AG20443 (cell line): ENCODE measurements at places on chromosomes 3 and 15.
A peak's percentile ranks its signal among the peaks of the same experiment; 100 is the strongest.

DNA sequence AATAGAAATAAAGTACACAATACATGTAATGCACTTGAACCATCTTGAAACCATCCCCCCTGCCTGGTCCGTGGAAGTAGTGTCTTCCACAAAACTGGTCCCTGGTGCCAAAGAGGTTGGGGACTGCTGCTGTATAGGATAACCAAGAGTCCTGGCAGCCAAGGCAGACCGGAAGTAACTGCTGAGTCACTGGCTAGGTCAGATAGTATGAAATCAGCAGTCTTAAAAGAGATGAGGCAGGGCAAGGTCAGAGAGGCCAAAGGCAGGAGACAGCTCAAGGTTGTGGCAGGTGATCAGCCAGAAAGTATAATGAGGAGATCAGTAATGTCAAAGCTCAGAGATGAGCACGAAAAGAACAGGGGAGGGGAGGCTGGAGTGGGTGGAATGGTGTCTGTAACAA, 60.2 kb downstream of the MAP3K13 start:
- DNase-seq: peak; percentile 18

GRCh38 chr3:86481031-86481430, 509.9 kb downstream of the VGLL3 start:
- no peak for DNase-seq

- DNase-seq: no peak
These were observed 250.9 kb downstream of the EPHA3 start for GRCh38 chr3:89358281-89358680.

- no peak for DNase-seq
These were observed 62.4 kb downstream of the ADAMTS9 start for GRCh38 chr3:64625381-64625780.

- no peak for DNase-seq
These were observed 7.3 kb downstream of the SST start for GRCh38 chr3:187662848-187663409.

DNA sequence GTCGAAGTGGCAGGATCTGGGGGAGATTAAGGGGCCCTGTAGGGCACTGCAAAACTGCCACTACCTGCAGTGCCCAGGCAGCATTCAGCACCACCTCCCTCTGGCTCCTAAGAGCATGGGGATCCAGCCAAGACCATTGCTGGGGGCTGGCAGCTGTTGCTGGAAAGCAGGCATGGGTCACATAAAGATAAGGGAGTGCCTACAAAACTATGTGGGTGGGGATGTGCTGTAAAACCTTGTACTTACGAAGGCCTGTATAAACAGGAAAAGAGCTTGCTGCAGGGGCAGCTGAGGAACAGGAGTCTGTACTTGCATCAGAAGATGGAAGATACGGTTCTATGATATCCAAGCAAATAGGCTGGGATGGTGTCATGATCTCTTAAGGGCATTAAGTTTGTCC, 27.1 kb downstream of the IL20RB start:
- DNase-seq: peak; percentile 17

- no peak for DNase-seq
These were observed 19.0 kb upstream of the HTR3E start for GRCh38 chr3:184077881-184078280.

DNA sequence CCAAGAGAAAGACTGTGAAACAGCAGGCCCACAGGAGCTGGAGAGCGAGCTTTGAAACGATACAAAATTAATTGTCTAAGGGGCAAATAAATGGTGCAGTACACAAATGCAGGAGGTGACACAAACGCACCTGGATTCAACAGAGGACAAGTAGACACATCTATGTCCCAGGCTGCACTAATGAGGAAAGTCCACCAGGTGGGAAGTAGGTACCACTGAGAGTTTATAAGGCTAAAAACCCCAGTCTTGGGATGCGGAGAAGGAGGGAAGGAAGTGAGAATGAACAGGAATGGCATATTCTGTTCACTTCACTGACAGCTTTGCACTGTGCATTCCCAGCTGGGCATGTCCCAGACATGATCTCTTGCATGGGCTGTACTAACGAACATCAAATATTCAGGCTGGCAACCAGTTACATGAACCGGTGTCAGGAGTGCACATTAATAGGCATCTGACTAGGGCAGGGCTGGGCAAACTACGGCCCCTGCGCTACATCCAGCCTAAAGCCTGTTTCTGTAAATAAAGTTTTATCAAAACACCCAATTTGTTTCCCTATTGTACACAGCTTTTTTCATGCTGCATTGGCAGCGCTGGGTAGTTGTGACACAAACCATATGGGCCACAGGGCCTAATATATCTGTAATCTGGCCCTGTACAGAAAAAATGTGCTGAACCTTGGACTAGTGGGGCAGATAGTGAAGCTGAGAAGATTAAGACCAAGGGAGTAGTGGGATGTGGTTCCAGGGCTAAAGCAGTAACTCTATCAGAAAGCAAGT, 107.0 kb downstream of the IGF2BP2 start:
- no peak for DNase-seq

DNA sequence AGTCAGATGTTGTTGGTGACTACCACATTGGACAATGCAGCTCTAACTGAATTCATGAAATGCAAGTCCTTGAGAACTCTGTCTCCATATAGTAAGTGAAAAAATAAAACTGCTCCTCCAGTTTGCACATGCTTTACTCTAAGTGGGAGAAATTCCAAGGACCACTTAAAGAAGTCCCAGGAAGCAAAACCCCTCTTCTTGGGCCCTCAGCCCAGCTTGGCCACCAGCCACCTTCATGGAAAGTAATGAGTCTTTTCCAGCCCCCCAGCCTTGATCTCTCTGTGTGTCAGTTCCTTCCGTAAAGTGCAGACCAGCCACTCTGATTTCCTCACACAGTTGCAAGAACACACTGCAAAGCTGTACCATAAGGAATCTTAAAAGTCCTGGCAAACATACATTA, 34.5 kb downstream of the DAPK2 start:
- no peak for DNase-seq

DNA sequence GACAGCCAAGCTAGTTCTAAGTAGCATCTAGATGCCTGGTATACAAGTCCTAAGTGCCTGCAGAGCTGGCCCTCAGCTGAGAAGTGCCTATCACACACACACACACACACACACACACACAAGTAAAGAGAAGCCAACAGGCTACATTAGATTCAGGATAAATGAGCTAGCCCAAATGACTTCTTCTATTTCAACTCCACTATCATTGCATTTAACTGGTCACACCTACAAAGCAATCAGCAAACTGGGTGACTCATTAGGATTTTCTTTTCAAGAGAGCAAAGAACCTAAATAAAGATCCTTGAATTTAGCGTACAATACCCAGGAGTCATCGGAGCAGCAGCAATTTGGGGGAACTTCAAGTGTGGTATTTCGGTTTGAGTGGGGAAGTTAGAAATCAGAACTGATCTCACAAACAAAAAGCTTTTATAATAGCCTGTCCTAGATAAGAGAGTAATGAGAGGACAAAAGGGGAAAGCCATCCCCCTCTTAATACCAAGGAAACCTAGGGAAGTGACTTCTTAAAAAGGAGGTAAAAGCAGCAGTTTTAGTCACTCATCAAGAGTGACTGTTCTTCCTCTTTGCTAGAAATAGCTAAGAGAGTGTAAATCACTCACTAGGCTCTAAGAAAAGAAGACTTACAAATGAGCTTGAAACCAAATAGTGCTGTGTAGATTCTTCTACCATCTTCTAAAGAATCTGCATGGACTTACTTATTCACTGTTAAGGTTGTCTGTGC, 112.7 kb downstream of the TNIK start:
- no peak for DNase-seq

DNA sequence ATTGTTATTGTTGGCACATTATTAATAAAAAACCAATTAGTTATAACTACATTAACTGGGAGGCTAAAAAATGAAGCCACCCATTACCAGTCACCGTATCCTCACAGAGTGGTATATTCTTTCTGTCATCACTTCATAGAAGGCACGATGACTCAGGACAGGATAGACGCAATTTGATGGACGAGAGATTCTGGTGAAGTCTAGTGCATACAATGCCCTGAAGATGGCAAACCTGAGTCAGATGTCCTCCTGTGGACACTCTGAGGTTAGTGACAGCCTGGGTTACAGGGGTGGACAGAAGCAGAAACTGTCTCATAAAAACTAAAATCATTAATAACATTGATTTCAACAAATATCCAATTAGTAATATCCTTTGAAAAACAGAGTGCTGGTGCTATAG, 150.3 kb downstream of the SLC9A9 start:
- no peak for DNase-seq

- no peak for DNase-seq
These were observed 65.5 kb upstream of the NPHP3 start for GRCh38 chr3:132787616-132788300.

- DNase-seq: peak; percentile 20
These were observed 942.0 kb downstream of the SQOR start for GRCh38 chr15:46576646-46577395.

DNA sequence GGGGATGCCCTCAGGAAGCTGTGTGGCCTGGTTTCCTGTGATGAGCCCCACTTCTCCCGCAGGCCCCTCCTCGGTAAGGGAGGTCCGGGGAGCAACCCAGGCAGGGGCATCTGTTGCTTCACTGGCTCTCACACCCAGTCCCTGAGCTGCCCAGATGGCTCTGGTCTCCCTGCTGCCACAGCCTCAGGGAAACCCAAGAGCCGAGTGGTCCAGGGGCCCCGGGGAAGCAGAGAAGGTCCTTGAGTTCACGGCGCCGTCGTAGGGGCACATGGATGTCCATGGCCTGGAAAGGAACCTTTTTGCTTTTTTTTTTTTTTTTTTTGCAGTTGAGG, 13.3 kb upstream of the LRRC15 start:
- no peak for DNase-seq

- DNase-seq: no peak
These were observed 56.0 kb downstream of the ADAMTS17 start for GRCh38 chr15:100285641-100286295.

GRCh38 chr3:13654330-13655060, 105.6 kb downstream of the FBLN2 start:
- no peak for DNase-seq

- DNase-seq: peak; percentile 92
These were observed 223.4 kb upstream of the IL12A start for GRCh38 chr3:159765030-159765859.

- no peak for DNase-seq
These were observed 37.3 kb upstream of the APH1B start for GRCh38 chr15:63240109-63240508.

GRCh38 chr15:96494505-96494904, 164.0 kb downstream of the NR2F2 start:
- no peak for DNase-seq

- no peak for DNase-seq
These were observed 7.7 kb upstream of the C15orf39 start for GRCh38 chr15:75193976-75194375.

GRCh38 chr15:78976691-78977090, 31.8 kb upstream of the CTSH start:
- DNase-seq: no peak

- no peak for DNase-seq
These were observed 3.2 kb upstream of the FEM1B start for GRCh38 chr15:68274201-68274848.
